CD4-positive, alpha-beta T cell treated with Interleukin-2 at 100 ng/mL for 4 hours (primary cell): ENCODE measurements at places on chromosomes 4 and X.

DNA sequence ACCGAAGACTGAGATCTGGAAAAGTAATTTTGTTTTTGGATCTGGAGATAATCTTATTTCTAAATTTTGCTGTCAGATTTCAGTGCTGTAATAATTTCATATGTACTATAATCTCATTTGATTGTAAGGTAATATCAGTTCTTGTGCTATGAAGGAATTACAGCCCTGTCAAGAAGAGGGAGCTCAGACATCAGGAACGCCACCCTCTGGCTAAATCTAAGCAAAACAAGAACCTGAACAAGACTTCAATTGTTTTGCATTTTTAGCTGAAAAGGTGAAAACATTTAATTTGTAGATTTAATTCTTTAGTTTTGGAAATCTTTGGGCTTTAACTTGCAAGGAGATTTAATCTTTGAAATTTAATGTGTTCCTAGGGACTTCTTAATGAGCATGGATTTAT lies 525.4 kb upstream of the HS3ST1 start:
- DNase-seq, result no peak

DNA sequence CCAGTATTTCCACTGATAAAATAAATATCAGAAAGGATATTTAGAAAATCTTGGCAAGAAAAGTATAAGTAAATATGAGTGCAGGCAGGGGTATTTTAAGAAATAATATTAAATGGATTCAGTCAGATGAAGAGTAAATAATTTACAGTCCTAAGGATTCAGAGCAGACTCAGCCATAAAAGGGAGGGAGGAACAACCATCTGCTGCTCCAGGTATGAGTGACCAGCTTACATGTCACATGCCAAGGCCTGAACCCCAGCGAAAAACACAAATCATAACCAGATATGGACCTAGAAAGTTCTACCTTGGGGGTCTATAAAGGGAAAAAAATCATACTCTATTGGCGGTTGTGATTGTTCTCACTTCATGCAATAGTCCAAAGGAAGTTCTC lies 166.8 kb downstream of the COL4A6 start:
- DNase-seq, result no peak

DNA sequence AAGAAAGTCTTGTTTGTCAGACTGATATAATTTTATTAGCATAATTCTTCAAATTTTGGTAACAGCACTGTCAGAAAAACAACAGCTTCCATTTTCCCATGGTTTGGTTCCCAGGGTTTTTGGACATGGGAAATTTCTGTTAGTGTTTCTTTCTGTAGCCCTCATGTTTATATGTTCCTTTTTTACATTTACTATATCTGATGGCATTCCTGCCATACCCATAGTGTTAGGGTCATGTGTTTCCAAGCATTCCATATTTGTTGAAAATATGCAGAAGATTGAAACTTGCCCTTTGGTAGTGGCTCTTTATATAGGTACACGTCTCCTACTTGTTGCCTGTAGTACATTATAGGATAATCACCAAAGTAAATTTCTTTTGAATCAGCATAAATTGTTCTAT lies 65.8 kb downstream of the PDLIM5 start:
- no peak for DNase-seq

- DNase-seq, result no peak
These were observed 416.2 kb upstream of the PRKX start for GRCh38 chrX:4129626-4130025.

DNA sequence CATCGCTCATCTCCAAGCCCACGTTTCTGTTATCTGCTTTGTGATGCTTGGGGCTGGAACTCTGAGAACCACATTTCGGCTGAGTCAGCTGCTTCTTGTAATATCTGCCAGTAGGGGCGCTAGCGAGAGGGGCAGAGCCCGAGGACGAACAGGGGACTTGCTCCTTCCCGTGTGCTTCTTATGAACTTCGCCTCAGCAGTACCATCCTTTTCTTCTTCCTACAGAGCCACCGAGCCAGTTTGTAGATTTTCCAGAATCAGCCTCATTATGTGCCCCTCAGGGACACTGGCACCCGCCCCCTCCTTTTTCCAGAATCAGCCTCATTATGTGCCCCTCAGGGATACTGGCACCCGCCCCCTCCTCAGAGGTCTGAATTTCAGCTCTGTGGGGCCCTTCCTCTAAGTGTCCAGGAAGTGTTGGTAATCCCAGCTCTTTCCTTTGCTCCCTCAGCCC lies 441.7 kb upstream of the RASGEF1B start:
- DNase-seq, result peak; percentile 58

GRCh38 chr4:152898606-152899005 lies 37.5 kb upstream of the FHDC1 start:
- DNase-seq, result no peak

DNA sequence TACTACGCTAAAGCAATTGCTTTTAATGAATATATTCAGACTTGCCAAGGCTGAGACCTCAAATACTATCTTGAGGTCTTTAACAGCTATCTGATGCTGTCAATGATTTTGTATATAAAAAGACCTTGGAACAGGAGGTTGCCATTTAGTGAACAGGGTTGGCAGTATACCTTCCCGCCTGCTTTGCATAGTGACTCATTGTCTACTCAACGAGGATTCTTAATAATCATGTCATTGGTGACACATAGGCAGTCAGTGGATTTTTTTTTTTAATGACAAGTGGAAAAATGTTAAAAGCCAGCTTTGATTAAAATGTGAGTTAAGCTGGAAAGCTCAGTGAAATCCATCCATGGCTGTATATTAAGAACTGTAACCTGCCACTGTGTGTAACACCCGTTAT lies 164.0 kb downstream of the ASMT start:
- no peak for DNase-seq

GRCh38 chrX:74902806-74903205 lies 22.4 kb downstream of the NEXMIF start:
- DNase-seq, result no peak

DNA sequence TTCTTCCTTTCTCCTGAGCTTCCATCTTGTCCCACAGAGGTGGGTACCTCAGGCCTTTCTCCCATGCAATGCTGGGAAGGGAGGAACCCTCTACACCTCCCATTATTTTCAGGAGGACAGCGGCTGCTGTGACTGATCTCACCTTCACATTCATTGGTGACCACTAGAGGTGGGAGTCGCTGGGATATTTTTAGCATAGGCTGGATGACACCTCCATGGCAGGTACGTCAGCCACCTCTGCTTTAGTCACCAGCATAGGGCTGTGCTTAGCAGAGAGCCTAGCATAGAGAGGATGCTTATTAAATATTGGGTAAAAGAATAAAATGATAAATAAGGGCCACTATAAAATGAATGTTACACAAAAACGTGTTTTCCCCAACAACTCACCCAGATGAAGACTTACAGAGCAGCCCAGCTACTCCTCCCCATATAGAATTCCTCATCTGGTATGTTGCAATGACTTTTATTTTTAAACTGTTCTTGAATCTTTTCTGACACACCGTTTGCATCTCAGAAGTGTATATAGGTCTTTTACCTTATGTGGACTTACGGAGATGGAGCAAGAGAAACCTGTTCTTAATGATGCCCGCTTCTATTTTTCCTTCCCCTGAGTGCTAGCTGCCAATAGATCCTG lies 60.9 kb upstream of the SORBS2 start:
- DNase-seq, result no peak
